ENCODE measurements at places on chromosomes 13 and 19.

GRCh38 chr13:33711436-33711835, 106.5 kb upstream of the RFC3 start:
- no peak for DNase-seq

DNA sequence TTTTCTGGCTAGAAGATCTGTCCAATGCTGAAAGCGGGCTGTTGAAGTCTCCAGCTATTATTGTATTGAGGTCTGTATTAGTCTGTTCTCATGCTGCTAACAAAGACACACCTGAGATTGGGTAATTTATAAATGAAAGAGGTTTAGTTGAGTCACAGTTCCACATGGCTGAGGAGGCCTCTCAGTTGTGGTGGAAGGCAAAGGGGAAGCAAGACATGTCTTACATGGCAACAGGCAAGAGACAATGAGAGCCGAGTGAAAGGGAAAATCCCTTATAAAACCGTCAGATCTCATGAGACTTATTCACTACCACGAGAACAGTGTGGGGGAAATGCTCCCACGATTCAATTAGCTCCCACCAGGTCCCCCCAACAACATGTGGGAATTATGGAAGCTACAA, 980.4 kb downstream of the SLITRK5 start:
- DNase-seq: no peak

DNA sequence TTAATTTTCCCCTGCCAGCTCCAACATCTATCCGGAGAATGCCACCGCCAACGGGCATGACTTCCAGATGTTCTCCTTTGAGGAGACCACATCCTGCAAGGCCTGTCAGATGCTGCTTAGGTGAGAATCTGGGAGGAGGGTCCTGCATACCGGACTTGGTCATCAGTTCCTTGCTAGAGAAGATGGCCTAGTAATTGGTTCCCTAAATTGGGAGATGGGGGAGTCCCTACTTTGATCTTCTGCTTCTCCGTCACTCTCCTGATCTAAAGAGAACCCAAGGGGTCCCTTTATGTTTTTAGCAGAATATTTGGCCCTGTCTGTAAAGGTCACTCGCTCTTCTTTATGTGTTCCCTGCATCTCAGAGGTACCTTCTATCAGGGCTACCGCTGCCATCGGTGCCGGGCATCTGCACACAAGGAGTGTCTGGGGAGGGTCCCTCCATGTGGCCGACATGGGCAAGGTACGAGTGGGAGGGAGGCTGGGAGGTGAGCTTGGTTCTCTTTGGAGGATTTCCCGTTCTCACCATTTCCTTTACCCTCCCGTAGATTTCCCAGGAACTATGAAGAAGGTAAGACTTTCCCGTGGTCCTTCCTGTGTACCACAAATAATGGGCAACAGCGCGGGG, 54.1 kb upstream of the ADGRE1 start:
- DNase-seq: no peak

- DNase-seq: no peak
Measured at GRCh38 chr13:114068656-114069318, 63.6 kb downstream of the RASA3 start.

DNA sequence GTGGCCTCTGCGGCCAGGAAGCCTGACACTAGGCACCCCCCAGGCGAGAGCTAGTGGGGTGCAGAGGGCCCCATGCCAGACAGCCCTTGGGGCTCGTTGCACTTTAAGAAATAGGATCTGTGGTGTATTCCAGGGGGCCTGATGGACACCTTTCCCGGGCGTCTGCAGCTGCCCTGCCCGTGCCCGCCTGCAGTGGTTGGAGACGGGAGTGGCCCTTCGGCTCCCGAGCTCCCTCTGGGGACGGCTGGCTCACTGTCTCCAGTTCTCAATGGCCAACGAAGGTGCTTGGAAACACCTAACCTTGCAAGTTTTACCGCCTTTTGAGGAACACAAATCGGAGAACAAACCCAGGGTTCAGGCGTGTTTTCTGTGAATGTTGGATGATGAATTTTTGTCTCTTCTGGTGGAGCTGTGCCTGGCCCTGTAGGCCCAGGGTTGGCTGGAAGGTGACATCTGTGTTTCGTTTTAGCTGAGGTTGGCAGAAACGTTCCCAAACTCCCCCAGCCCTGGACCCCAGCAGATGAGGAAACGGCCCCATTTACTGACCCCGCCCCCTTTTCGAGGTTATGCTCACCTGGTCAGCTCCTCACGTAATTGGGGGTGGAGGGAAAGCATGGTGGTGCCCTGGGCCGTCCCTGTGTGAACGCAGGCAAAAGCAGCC, 17.4 kb upstream of the NPAS1 start:
- no peak for DNase-seq
